RCC 7860 (cell line): ENCODE measurements at places on chromosomes 13 and 19.

DNA sequence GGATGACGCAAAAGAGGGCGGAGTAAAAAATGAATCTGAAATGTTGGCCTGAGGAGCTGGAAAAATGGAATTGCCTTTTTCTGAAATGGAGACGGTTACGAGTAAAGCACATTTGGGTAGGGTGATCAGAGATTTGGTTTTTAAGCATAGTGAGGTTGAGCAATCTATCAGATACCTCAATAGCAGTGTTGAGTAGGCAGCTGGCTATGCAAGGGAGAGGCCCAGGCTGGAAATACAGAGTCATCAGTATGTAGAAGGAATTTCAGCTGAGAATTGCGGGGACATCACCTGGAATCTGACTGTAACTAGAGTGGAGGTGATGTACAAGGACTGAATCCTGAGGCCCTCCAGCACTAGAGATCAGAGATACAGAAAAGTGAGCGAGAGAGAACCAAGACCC lies 224.8 kb downstream of the LMO7 start:
- no peak for DNase-seq

GRCh38 chr13:48570216-48570828 lies 37.4 kb upstream of the RCBTB2 start:
- no peak for DNase-seq

GRCh38 chr13:78160793-78161192 lies 242.2 kb upstream of the EDNRB start:
- peak; percentile 71 for DNase-seq

DNA sequence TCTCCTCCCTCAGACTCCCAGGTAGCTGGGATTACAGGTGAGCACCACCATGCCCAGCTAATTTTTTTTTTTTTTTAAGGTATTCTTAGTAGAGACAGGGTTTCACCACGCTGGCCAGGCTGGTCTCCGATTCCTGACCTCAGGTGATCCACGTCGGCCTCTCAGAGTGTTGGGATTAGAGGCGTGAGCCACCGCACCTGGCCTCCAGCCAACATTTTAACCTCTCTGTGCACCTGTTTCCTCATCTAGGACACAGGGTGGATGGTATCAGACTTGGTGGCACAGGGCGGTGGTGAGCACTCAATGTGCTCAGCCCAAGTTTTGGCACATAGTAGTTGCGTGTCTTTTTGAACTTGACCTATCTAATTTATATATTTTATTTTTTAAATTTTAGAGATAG lies 12.5 kb downstream of the APBA3 start:
- no peak for DNase-seq

DNA sequence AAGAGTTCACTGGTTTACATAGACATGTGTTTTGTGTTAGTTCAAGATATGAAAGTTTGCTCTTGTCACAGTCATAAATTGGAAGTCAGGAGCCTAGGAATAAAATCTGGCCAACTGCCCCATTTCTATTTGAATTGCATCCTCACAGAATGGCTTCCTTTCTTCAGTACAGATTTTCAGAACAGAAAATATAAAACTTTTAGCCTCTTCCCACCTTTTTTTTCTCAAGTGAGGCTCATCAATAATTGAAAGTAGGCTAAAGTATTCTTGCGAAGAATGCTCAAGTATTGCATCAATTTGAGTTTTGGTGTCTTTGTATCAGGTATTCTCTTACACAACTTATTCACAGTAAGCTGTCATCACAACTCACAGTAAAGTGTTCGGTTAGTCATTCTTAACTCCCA lies 802.7 kb downstream of the PCDH9 start:
- no peak for DNase-seq

GRCh38 chr19:29812080-29812880 lies 489 bp downstream of the CCNE1 start:
- no peak for DNase-seq

- no peak for DNase-seq
These were observed 8.1 kb downstream of the CHST8 start for GRCh38 chr19:33629826-33630375.

DNA sequence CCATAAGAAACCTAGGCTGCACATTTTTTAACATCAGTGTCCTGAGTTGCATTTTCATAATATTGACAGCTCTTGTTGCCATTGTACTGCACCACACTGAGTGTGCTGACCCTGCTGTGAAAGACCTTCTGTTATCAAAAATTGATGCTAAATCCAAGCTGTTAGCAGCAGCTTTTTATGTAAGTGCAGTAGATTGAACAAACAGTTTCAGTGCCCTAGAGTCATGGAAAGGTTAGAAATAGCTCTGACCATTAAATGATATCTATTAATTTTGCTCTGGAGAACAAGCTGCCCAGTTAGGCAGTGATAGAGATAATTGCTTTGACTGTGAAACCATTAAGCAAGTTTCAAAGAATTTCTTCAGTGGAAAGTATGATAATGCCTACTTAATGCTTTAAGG lies 1289.2 kb upstream of the PCDH20 start:
- DNase-seq = no peak

- no peak for DNase-seq
These were observed 130.5 kb downstream of the PAN3 start for GRCh38 chr13:28268800-28269223.

- no peak for DNase-seq
These were observed 774 bp downstream of the ALDH16A1 start for GRCh38 chr19:49453757-49454240.

DNA sequence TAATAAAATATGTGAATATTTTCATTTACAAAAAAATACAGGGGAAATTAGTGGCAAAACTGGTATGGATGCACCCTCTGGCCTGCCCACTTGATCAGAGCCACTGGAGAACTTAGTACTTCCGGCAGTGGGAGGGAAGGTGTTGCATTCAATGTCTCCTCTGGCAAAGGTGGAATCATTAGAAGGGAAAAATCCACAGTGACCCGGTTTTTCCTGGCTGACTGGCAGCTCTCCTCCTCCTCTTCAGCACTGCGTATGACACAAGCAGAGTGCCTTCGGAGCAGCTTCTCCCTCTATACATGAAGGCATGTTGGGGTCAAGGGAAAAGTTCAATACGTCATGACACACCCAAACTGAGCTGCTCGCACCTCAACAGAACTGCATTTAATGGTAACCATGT lies 102.0 kb upstream of the SLC15A1 start:
- no peak for DNase-seq
